MV-4-11 (cell line): ENCODE measurements at places on chromosomes 3 and 15.

- DNase-seq = no peak
Observed at GRCh38 chr3:10757821-10758130, 58.3 kb upstream of the SLC6A11 start.

DNA sequence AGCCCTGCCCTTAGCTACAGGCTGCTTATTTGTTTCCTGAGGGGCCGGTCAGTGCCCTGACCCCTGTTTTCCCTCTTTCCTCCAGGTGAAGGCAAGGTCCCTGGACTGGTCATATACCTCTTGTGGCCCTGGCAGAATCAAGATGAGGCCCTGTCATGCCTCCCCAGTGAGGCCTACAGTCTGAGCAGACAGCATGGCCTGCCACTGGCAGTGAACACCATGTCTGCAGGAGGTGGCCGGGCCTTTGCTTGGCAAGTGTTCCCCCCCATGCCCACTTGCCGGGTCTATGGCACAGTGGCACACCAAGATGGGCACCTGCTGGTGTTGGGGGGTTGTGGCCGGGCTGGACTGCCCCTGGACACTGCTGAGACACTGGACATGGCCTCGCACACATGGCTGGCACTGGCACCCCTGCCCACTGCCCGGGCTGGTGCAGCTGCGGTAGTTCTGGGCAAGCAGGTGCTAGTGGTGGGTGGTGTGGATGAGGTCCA is 1.2 kb downstream of the KLHDC8B start:
- no peak for DNase-seq

- DNase-seq = no peak
Observed at GRCh38 chr3:120415756-120416155, 35.0 kb downstream of the FSTL1 start.

GRCh38 chr3:115562636-115563267 is 60.6 kb upstream of the GAP43 start:
- no peak for DNase-seq

- DNase-seq = no peak
Observed at GRCh38 chr3:58323529-58324390, 8.9 kb upstream of the PXK start.

DNA sequence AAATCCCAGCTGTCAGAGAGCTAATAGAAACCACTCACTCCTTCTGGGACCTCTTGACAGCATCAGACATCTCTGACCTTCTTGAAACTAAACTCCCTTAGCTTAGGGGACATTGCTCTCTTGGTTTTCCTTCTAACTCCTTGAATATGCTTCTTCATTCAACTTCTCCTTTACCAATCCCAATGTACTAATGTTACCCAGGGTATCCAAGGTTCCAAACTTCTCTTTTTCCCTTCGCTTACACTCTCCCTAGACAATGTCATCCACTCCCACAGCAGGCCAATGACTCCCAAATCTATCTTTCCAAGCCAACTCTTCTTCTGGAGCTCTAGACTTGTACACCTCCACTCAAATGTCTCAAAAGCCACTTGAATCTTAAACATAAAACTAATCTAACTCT is 14.6 kb downstream of the HEXA start:
- no peak for DNase-seq

DNA sequence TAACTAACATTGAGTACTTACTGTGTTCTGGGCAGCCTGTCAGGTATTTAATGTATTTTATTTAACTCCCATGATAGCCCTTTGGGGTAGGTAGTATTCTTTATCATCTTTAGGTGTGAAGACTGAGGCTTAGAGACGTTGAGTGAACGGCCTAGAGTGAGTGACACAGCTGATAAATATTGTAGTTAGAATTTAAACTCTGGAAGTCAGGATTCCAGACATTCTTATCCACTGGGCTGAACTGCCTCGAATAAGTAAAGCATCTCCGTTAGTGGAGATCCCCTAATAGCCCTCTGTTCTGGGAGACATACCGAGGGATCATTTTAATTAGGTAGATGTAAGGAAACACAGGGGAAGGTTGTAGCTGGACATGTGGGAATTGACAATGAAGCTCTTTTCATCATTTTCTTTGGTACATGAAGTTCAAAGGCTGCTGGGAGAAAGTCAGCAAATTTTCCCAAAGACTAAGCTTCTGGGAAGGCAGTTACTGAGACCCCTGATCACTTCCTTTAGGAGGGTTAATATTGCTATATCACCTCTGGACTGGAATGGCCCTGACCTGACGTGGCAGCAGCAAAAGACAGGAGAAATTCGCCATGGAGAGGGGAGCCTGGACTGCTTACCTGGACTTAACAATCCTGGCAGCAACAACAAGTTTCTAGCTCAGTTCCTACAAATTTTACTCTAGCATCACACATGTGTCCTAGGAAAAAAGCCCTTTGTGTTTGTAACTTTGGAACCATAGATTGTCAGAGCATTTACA is 11.7 kb upstream of the PDCD6IP start:
- DNase-seq = no peak

DNA sequence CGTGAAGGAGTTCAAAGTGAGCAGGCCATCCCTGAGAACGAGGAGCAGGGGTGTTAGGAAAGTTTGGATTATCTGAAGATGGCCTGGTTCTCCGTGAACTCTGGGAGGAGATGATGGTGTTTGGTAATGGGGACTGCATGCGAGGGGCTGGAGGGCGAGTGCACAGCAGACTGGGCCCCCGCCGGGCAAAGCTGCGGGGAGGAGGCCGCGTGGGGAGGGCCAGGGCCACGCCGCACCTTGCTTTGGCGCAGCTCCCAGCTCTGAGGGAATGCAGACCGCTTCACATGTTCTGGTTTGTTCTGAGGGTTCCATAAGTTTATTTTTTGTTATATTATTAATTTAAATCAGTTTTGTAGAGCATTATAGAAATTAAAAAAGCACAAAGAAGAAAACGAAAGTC is 22.2 kb downstream of the SLC6A1 start:
- no peak for DNase-seq

DNA sequence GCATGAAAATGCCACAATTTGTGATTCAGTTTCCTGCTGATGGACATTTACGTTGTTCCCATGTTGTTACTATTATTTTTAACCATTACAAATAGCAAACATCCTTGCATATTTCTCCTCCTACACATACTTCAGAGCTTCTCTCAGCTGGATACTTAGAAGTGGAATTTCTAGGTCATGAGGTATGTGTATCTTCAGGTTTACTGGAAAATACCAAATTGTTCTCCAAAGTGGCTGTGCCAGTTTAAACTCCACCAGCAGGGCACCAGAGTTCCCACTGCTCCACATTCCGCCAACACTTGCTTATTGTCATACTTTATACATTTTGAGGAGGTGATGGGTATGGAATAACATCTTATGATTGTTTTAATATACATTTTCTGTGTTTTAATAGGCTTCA is 45.7 kb downstream of the PRR23E start:
- no peak for DNase-seq

GRCh38 chr3:136783708-136784191 is 31.6 kb upstream of the STAG1 start:
- DNase-seq = no peak

DNA sequence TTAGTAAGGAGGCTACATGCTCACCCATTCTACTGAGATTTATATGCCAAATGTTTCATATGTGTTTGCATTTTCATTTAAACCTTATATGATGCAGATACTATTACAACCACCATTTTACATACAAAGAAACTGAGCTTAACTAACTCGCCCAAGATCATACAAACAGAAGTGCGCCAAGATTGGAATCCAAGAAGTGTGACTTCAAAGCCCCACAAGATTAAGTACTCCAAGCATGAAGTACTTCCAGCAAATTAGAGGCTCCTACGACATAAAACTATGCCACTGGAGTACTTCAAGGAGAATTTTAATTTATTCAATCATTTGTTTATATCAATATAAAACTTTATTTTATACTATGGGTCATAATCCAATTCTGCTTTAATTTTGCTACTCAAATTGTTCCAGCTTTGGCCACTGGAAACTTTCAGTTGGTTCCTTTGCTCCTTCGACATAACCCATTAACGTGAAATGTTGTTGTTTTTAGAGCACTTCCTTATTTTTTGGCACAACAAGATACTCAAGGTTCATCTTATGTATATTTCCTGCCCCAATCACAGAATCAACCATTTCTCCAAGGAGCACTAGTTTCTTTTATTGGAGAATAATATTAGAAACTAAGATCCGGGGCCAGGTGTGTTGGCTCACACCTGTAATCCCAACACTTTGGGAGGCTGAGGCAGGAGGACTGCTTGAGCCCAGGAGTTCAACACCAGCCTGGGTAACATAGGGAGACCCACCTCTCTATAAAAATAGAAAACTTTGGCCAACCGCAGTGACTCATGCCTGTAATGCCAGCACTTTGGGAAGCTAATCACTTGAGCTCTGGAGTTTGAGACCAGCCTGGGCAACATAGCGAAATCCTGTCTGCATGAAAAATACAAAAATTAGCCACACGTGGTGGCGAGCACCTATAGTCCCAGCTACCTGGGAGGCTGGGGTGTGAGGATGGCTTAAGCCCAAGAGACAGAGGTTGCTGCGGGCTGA is 10.4 kb downstream of the INO80 start:
- DNase-seq = peak; percentile 40

GRCh38 chr3:84825817-84826216 is 133.0 kb upstream of the CADM2 start:
- no peak for DNase-seq

DNA sequence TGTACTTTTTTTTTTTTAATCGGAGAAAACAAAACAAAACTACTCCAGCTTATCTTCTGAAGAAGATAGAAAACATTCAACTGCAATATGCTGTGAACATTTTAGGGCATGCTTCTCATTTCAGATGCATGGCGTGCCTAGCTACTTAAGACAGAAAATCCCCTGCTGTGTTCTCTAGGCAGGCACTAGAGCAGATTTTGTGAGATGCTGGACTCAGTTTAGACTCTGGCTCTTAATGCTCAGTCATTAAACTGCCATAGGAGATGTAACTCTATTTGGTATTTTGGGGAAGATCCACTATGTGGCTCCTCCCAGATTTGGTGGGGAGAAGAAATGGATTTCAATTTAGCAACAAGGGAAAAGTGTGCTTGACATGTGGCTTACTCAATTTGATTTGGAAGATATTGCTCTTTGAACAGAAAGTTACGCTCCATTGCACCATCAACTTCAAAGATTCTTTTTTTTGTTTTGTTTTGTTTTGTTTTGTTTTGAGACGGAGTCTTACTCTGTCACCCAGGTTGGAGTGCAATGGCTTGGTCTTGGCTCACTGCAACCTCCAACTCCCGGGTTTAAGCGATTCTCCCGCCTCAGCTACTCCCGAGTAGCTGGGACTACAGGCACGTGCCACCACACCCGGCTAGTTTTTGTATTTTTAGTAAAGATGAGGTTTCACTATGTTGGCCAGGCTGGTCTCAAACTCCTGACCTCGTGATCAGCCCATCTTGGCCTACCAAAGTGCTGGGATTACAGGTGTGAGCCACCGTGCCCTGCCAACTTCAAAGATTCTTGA is 62.0 kb upstream of the LEKR1 start:
- no peak for DNase-seq

DNA sequence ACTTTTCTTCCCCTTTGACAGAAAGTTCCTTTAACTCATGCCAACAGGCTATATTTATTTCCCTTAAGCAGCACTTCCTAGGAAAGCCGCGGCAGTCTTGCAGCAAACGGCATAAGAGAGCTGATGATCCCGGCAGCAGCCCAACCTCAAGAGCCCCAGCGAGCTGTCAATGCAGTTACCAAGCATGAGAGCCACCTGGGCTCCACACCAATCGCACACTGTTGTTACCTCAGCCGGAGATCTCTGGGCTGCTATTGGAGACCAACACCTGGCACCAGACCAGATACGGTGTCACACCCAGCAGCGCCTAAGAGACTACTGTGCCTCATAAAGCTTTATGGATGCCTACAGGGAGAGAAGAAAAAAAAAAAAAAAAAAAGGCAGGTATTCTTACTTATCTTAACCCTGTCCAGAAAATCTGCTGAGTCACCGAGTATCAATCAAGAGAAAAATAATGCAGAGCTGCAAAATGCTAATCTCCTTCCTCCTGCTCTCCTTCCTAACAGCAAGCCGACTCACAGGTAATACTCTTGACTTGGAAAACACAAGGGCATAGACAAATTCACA is 11.7 kb downstream of the ABCC5 start:
- peak; percentile 20 for DNase-seq

DNA sequence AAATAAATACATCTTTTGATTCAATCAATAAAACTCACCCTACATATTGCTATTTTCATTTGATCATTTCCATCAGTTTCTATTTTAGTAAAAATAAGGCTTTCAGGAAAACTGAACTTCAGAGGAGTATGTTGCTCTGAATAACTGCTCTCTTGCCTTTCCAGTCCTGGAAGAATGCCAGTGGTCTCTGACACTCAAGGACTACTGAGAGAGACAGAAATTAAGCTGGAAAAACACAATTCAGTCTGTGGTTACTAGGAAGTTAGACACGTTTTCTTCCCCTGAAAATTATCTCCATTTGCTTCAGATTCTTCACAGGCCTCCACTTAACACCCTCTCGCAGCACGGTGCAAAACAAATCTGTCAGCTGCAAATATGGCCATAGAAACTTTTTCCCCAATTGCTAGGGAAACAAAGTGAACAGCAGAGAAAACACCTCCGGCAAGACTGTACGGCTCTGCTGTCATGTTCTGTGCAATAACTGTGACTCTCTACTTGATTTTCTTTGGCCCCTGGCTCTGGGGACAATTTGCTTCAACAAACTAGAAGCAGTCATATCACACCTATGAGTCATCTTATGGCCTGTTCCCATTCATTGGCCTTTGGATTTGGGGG is 353.0 kb downstream of the MAGI1 start:
- DNase-seq = no peak

DNA sequence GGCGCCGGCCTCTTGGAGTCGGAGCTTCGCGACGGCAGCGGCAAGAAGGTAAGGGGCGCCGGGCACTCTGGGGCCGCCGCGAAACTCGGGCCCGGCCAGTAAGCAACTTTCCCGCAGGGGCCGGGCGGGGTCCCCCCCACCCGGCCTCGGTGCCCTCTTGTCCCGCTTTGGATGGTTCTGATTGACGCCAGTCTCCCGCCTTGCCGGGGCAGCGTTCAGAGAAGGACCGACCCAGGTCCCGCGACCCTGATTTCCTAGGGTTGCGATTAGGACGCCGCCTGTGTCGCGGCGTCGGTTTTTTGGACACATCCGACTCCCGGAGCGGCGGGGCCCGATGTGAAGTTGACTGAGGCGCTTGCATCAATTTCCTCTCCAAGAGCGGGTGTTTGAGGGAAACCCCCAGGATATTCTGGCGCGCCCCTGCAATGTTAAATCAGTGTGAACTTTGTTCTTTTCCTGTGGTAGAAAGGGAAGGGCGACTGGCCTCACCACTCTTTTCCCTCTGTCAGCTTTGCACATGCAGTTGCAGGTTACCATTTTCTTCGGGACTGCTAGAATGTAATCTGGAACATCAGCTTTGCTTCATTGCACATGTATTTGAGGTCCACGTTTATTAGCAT is 755 bp downstream of the PDE8A start:
- no peak for DNase-seq
